NCI-H82 (cell line): ENCODE measurements at places on chromosomes 5 and 9.

- peak; percentile 34 for DNase-seq
Observed at GRCh38 chr9:133995012-133995896, 3.1 kb upstream of the VAV2 start.

DNA sequence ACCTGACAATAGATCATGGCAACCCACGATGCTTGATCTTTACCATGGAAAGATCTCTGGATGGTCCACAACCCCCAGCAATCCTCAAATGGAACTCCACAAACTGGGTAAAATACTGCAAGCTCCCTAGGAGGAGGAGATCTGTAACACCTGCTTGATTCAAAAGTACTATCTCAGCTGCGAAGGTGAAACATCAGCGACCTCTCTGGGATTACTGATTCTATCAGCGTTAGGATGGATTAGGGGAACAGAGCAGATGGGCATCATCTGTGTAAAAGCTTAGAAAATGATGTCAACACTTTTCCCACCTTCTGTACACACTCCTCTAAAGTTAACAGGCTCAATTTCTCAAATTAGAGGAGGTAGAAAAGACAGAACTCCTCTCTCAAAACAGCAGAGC is 31.5 kb upstream of the TRPC7 start:
- DNase-seq, result peak; percentile 94

DNA sequence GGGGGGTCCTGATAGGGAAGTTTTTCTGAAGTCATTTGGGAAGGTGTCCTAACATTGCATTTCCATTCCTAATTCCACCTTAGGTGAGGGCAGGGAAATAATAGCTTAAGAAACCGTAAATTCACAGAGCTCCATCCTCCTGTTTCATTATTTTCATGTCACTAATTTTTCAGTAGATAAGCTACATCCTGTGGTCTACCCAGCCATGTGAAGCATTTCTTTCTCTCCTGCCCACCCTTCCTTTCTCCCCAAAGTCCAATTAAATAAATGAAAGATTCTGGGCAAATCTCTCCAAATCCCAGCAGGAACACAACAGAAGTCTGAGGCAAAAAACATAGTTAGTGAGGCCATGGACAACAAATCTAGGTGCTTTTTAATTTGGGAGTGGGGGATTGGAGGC is 95.1 kb upstream of the ERBIN start:
- no peak for DNase-seq

GRCh38 chr9:129102791-129103594 is 7.6 kb downstream of the CRAT start:
- DNase-seq, result peak; percentile 84

- no peak for DNase-seq
Observed at GRCh38 chr5:156331181-156331580, 4.2 kb downstream of the SGCD start.

- DNase-seq, result no peak
Observed at GRCh38 chr5:27476356-27476988, 438.1 kb upstream of the CDH9 start.

- DNase-seq, result no peak
Observed at GRCh38 chr5:54278036-54278830, 32.1 kb downstream of the ARL15 start.

DNA sequence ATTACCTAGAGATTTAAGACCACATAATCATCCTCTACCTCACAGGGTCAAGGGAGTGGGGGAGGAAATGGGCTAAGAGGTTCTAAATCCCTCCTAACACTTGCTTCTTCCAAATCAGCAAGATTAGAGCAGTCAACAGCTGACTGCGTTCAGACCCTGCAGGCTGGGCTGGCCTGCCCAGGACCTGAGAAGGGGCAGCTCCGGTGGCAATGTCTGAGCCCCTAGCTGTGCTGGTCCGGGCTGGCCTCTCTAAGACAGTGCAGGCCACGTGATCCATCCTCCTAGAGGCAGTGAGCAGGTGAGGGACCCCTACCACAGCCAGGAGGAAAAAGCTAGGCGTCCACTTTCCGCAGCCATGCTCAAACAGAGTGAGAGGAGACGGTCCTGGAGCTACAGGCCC is at the start of gene KCNV2:
TSS of gene KCNV2 (plus strand) at position 126 of the 400 bp plus-strand sequence. CDS start at position 356, 230 bp downstream.
- peak; percentile 85 for DNase-seq

DNA sequence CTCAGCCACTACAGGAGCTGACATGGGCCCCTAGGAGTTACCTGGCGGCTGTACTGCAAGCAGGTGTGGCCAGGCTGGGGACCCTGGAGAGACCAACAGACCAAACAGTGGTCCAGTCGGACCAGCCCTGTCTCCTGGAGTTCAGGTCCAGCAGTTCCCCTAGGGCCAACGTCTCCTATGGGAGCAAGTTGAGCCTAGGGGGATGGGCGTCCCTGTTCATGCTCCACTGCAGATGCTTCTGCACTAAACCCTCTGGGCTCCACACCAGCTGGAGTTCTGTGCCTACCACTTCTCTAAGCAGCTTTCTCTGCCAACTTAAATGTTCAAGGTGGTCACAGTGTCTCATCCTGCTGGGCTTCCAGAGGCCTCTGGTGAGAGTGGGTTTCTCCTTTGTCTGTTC is 20.6 kb upstream of the OMD start:
- DNase-seq, result peak; percentile 72

DNA sequence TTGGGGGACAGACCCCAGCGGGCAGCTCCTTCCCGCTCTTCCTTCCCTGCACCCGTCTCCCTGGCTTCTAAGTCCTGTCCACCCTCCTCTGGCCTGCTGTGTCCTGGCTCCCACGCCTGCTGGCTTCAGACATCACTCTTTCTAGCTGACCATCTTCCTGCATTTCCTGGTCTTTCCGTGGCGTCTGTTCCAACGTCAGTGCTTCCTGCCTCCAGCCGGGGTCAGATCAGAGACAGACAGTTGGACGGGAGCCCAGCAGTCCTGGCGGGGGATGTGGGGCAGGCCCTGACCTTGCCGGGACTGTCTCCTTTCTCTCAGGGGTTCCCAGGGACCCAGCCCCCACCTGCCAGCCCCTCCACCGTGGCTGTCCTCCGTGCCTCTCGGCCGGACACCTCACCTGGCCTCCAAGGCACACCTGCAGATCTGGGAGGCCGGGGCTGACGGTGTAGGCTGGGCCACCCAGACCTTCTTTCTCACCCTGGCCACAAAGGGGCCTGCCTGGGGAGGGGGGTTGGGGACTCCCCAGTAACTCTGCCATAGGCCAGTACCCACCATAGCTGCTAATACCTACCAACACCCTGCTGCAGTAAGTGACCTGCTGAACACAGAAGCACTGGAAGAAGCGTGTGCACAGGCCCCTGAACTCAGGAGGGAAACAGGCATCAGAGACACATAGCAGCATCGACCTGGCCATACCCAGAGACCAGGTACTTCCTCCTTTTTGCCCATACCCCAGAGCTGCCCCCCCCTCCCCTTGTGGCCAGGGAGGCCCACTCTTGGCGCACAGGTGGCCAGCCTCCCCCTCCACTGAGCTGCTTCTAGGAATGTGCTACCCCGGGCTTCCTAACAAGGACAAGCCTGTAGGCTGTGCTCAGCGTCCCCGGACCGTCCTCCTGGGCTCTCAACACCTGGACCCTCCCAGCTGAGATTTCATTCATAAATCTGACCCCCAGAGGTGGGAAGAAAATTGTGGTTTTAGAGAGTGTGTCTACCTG is 5.1 kb downstream of the NRARP start:
- peak; percentile 27 for DNase-seq

GRCh38 chr9:72362680-72363139 is 2.3 kb downstream of the ZFAND5 start:
- DNase-seq, result peak; percentile 70

DNA sequence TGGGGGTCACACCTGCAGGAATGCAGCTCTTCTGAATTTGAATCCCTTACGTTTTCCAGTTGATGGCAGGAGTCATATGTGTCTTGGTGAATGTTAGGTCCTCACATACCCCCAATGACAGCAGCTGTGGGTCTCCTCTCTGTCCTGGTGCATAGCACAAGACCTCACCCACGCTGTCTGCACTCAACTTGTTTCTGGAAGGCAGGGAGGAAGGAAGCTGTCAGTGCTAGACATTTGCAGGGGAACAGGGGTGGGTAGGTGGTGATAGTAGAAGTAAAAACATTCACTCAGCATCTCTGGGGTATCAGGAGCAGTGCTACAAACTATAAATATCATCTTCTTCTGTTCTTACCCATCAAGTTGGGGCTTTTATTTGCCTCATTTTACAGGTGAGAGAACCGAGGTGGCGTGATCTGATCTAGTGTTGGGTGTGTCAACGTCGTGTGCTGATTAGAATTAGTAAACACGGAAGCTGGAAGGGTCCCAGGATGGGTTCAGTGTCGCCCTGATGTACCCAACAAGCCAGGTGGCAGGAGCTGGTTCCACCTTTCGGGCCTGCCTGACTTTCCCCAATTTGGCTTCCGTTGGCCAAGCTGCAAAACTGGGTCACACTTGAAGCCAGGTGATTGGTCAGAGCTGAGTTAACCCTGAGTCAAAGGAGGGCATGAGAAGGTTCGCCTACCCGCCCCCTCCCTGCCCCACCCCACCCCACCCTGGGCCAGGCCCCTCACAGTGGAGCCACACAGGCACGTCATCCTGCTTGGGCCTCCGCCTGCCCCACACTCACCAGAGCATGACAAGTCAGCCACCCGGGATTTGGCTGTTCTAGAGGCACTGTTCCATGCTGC is 15.8 kb downstream of the ERGIC1 start:
- no peak for DNase-seq

- no peak for DNase-seq
Observed at GRCh38 chr9:113574441-113575262, 111.1 kb downstream of the RGS3 start.

DNA sequence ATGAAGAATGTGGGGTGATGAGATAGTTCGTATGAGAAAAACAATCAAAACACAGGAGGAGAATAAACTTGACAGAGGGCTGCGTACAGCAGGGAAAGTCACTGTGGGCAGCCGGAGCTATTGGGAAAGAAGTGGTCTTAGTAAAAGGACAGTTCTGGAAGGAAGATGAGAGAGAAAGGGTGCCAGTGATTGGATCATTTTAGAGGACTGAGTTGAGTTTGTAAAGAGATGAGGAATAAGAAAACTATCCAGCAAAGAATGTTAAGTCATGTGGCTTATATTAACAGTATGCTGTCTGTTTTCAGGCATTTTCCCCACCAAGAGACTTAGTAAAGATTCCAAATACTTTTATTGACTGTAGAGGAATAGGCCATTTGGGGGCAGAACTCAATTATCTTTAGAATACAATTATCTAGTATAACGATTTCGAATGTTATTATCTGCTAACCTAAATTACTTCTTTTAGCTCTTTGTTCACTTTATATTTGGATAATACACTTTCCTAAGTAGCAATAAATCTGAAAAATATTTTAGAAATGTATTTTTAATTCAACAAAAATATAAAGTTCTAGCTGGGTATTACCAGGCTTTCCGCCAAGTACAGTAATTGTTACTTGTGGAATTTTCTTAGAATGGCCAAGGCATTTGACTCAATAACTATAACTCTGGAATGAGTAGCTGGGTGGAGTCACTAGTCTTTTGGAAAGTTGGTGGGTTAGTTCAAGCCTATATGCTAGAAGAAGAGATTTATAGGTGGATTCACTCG is 15.5 kb upstream of the LOX start:
- DNase-seq, result no peak

DNA sequence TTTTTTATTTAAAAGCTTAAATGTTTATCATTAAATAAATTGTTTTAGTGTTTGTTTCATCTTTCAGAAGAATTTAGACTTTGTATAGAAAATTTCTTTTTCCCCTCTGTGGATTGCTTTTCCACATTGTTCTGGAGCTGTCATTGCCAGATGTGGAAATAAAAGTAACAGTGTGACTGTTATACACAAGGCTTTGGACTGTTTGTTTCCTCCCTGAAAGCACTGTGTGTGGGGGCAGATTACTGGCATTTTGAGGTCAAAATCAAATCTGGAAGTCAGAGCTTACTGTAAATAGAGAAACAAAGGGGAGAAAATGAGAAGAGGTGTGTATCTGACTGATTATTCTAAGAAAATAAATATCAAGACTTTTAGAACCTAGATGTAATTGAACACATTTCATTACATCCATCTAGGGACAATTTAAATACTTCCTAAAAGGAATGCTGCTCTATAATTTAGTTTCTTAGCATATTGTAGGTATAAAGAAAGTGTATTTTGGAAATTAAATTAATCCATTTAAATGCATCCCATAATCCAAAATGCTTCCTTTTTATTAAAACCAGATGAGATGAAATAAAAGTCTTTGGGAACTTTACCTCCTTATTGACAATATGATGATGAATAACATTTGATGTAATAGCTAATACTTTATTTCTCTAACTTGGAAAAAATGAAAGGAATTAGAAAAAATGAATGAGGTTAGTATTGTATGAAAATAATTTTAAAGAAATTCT is 51.9 kb downstream of the ERCC6L2 start:
- DNase-seq, result no peak

DNA sequence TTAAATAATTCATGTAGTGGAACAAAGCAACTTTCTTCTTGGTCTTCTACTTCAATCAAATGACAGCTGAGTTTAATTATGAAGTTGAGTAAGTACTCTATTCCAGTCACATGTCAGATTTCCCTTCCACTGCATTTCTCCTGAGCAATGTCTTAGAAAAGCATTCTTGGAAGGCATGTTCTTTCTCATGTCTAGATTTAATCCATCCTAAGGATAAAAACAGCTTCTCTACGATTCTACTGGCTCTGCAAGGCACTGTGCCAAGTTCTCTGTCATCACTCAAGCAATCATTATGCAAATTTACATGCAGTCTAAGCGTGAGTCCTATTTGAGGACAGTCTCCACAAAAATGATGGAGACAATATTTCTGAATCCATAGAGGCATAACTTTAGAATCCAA is 142.4 kb downstream of the YIPF5 start:
- DNase-seq, result peak; percentile 9

DNA sequence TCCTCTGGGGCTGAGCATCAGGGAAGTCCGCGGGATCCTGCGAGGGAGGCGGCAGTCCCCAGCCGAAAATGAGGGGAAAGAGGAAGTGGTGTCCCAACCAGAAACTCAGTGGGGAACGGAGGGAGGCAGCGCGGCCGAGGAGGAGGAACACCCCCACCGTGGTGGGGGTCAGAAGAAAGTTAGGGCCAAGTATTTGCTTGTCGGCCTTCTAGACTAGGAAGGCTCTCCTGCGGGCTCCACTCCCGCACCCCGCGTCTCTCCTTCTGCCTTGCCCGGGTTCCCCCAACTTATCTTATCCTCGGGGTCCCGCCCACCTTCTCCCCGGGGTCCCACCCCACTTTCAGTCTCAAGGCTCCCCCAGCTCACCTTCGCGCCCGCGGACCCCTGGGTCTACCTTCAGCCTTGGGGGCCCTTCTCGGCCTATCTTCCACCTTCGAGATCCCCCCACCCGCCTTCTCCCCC is 557 bp upstream of the PHF2 start:
- DNase-seq, result peak; percentile 46
